ENCODE measurements at places on chromosomes 5 and 9.

- ATAC-seq = no peak
Measured at GRCh38 chr9:132752877-132753592, 82.8 kb downstream of the GTF3C4 start.

GRCh38 chr9:77599492-77599891, 48.6 kb downstream of the GNA14 start:
- no peak for ATAC-seq

- ATAC-seq = no peak
Measured at GRCh38 chr9:98931600-98932389, 11.9 kb upstream of the COL15A1 start.

- ATAC-seq = no peak
Measured at GRCh38 chr9:108347463-108348188, 508.2 kb downstream of the ACTL7B start.

- no peak for ATAC-seq
Measured at GRCh38 chr5:76274571-76274970, 128.5 kb upstream of the IQGAP2 start.
